ENCODE measurements at places on chromosomes 1 and 21. TPM values are rescaled to one million over a fixed set of nuclear protein-coding genes. Genes with fewer than 3 reads are reported as not detected.

The GBP7 gene
- 3.2 TPM for polyA plus RNA-seq

- H3K4me1 ChIP-seq, result peaks cover 4% of the 10 kb centered on the region
- no peak overlapping the region for H3K4me3 ChIP-seq
- no peak overlapping the region for H3K27ac ChIP-seq
- DNase-seq, result no peak
- H3K27me3 ChIP-seq, result no peaks in the 10 kb centered on the region
- no peaks in the 10 kb centered on the region for H3K36me3 ChIP-seq
Observed at GRCh38 chr1:2072891-2073290, 22.7 kb downstream of the PRKCZ start.

GRCh38 chr1:243325305-243325890 lies 69.6 kb downstream of the SDCCAG8 start:
- H3K36me3 ChIP-seq, result no peaks in the 10 kb centered on the region
- H3K4me3 ChIP-seq, result no peak overlapping the region
- no peak overlapping the region for H3K27ac ChIP-seq
- H3K27me3 ChIP-seq, result no peaks in the 10 kb centered on the region

DNA sequence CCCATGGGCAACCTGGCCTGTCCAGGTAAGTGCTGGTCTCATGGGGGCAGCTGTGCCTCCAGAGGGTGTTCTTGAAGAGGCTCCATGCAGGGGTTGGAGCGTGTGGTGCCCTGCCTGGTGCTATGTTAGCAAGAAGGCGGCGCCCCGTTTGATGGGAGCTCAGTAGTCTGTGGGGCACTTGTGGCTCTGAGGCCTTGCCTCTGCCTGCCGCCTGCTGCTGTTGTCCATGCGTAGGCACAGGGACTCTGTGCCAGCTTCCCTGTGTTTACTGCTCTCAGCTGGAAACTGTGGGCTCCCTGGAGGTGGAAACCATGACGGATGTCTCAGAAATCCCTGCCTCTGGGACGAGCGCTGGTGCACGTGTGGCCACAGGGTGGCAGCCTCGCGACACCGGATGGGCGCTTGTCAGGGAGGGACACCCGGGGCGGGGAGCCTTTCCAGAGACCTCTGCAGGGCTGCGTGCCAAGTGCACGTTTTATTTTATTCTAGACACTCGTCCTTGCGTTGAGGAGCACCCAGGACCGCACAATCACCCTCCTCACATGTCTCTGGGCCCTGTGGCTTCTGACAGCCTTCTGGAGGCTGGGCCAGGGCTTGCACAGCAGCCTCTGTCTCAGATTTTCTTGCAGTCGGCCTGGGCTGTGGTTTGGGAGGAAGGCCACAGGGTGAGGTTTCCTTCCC lies 27.1 kb downstream of the SNAP47 start:
- no peak overlapping the region for H3K4me3 ChIP-seq
- DNase-seq, result peak; percentile 95
- H3K27me3 ChIP-seq, result no peaks in the 10 kb centered on the region
- peaks cover 51% of the 10 kb centered on the region for H3K36me3 ChIP-seq
- H3K27ac ChIP-seq, result no peak overlapping the region

- H3K27ac ChIP-seq, result no peak overlapping the region
- no peaks in the 10 kb centered on the region for H3K27me3 ChIP-seq
- peaks cover 21% of the 10 kb centered on the region for H3K4me1 ChIP-seq
- no peak overlapping the region for H3K4me3 ChIP-seq
- no peaks in the 10 kb centered on the region for H3K36me3 ChIP-seq
Observed at GRCh38 chr1:31033598-31033997, 31.9 kb downstream of the PUM1 start.

GRCh38 chr1:45971922-45972531 lies 160.4 kb downstream of the PIK3R3 start:
- H3K27ac ChIP-seq, result no peak overlapping the region
- no peak for DNase-seq
- H3K27me3 ChIP-seq, result no peaks in the 10 kb centered on the region
- no peak overlapping the region for H3K4me3 ChIP-seq
- no peaks in the 10 kb centered on the region for H3K36me3 ChIP-seq
- peaks cover 13% of the 10 kb centered on the region for H3K4me1 ChIP-seq

Data from adrenal gland (tissue), 19 donors.